Temporal lobe (tissue), 4 donors: ENCODE measurements at places on chromosomes 5 and 9. TPM values are rescaled to one million over a fixed set of nuclear protein-coding genes. Genes with fewer than 3 reads are reported as not detected.

Gene PCDHGA6
- total RNA-seq, result 9.6 TPM

Gene FBN2
- total RNA-seq, result 8.1 TPM

Gene MUSK
- total RNA-seq, result 0.25 TPM

Gene TMEM174
- total RNA-seq, result not detected

Gene SH3TC2
- 0.49 TPM for total RNA-seq

Gene POLR3G
- total RNA-seq, result 2.5 TPM

Gene LRRC19
- under 0.01 TPM for total RNA-seq

Gene TMEM267
- total RNA-seq, result 11.6 TPM

Gene SH3RF2
- 0.25 TPM for total RNA-seq

Gene CAMK4
- total RNA-seq, result 78.2 TPM

Gene ARL15
- 96.4 TPM for total RNA-seq

Gene FGFR4
- total RNA-seq, result 2.7 TPM

Gene TMEM171
- total RNA-seq, result 0.49 TPM

Gene FBLL1
- total RNA-seq, result 30.0 TPM

Gene CCL21
- total RNA-seq, result not detected

Gene TAS2R1
- total RNA-seq, result not detected

Gene CDH9
- 10.3 TPM for total RNA-seq

Gene RLN2
- total RNA-seq, result not detected

Gene COL5A1
- total RNA-seq, result 4.9 TPM

Gene IER5L
- 20.2 TPM for total RNA-seq

Gene SOWAHA
- total RNA-seq, result 4.7 TPM

Gene NR4A3
- 9.1 TPM for total RNA-seq

Gene DIRAS2
- 31.5 TPM for total RNA-seq

Gene HMCN2
- total RNA-seq, result under 0.01 TPM

Gene PCDHB14
- 13.0 TPM for total RNA-seq

Gene SHISAL2B
- 0.49 TPM for total RNA-seq

Gene MACIR
- 28.5 TPM for total RNA-seq

Gene BICD2
- total RNA-seq, result 25.1 TPM

Gene IFNB1
- not detected for total RNA-seq

Gene ROR2
- total RNA-seq, result 0.74 TPM

Gene SERF1A
- 18.2 TPM for total RNA-seq

Gene GPR151
- 0.25 TPM for total RNA-seq

Gene CDC20B
- 0.25 TPM for total RNA-seq

Gene TSSK1B
- not detected for total RNA-seq

Gene POU5F2
- 2.5 TPM for total RNA-seq

Gene NMUR2
- not detected for total RNA-seq

Gene SLIT3
- 3.0 TPM for total RNA-seq

Gene FOXD4L6
- total RNA-seq, result not detected

Gene CCDC152
- 6.1 TPM for total RNA-seq

Gene WDR38
- 0.25 TPM for total RNA-seq

Gene GDA
- 22.6 TPM for total RNA-seq

Gene ECM2
- 5.2 TPM for total RNA-seq
